ENCODE measurements at places on chromosomes 13 and 19.

GRCh38 chr13:40492511-40492910 lies 173.9 kb downstream of the FOXO1 start:
- no peak for DNase-seq

DNA sequence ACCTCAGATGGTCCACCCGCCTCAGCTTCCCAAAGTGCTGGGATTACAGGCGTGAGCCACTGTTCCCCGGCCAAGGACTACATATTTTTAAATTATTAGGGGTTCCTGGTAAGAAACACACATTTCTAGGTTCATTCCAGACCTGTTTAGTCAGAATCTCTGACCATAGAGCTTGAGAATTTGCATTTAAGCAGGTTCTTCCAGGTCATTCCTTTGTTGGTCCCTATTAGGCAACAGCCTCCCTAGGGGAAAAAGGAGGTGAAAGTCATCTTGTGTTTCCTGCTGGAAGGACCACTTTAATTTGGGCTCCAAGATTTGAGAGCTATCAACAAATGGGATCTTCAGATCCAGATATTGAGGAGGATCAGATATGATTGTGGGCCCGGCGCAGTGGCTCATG lies 16.3 kb downstream of the S1PR2 start:
- no peak for DNase-seq

GRCh38 chr19:33403973-33404304 lies 30.4 kb downstream of the CEBPG start:
- no peak for DNase-seq

DNA sequence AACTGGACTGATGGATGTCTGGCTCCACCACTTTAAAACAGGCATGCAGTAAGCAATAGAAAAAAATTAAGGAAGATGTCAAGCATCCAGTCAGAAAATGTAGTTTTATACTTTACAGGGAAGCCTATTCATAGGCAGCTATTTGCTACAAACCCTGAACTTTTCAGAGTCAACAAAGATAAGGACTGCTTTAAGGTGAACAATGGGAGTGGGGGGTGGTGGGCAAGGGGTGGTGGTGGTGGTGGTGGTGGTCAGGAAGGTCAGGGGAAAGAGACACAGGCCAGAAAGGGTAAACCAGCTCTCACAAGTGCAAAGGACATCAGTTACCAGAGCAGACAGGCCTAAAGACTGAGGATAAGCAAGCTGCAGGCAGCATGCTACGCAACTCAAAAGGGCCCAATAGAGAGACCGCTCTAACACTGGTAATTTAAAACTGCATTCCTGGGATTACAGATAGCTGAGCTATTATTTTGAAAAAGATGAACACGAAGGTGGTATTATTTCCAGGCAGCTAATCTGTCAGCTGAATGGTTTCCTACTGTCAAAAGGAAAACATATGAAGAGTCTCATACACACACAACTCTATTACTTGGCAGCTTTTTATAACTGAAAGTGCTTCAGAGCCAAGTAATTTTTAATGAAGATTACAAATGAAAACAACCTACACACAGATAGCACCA lies 14.8 kb downstream of the BRD4 start:
- DNase-seq = no peak

DNA sequence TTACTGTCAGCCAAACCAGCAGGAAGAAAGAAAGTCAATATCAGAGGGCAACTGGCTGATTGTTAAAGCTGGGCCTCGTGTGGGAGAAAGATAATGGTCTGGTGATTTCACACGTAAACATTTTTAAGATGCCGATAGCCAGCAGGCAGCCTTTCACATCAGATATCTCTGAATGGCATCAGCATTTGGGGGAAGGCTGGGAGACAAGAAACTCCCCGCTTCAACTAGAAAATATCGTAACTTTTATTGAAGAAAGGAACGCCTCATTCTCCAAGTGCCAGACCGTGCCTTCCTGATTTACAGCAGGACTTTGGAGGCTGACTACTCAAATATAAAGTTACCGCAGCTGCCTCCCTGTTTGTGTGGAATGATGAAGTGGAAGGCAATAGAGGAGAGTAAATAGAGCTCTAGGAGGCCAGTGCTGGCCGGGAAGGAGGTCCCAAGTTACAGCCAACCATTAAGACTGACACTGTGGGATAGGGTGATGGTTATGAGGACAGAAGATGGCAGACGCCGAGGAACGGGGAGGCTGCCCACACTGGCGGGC lies 284.3 kb upstream of the MAB21L1 start:
- no peak for DNase-seq

- DNase-seq = no peak
Observed at GRCh38 chr19:40571831-40572495, 4.7 kb upstream of the SHKBP1 start.

GRCh38 chr13:71214821-71215220 lies 652.2 kb downstream of the DACH1 start:
- no peak for DNase-seq

DNA sequence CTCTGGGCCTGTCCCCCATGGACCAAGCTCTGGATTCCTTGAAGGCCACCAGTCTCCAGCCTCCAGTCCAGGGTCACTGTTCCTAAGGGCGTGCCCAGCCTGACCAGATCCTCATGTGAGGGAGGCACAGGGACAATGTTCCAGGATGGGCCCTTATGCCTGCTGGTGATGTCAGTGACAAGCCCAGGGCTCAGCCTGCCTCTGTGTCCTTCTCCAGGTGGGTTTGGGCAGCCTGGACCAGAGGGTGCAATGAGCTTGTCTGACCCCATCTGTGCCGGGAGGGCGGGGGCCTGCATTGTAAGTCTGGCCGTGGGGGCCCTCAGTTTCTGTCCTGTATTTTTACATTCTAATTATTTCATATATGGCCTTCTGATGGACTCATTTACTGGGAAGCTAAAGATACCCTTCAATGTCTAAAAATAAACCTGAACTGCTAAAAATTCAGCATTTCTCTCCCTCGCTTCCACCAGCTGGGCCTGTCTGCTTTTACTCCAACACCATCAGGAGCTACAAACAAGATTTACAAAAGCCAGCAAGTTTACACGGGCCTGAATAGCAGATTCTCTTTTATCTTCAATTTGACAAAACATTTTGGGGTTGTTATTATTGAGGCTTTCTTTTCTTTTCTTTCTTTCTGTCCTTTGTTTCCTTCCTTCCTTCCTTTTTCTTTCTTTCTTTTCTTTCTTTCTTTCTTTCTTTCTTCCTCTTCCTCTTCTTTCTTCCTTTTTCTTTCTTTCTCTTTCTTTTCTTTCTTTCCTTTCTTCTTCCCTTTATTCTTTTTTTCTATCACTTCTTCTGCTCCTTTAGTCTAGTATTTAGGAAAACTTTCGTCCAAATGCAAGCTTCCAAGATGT lies 34.2 kb upstream of the C19orf12 start:
- DNase-seq = no peak

DNA sequence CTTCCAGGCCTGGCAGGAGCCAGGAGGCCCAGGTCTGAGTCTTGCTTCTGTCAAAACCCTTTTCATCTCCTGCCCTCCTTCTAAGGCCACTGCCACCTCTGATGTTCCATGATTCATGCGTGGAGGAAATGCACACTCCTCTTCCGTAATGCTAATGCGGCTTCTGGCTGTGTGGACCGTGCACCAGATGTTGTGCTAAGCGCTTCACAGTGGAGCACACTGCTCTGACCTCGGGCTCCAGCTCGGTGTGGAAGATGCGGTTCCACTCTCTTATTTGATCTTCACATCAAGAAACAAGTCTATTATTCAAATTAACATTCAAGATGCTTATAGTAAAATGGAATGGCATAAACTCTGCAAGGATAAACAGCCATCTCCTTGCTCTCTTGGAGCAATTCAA lies 629.2 kb downstream of the UQCRFS1 start:
- no peak for DNase-seq

- DNase-seq = no peak
Observed at GRCh38 chr19:6475321-6476108, 6.1 kb downstream of the DENND1C start.

DNA sequence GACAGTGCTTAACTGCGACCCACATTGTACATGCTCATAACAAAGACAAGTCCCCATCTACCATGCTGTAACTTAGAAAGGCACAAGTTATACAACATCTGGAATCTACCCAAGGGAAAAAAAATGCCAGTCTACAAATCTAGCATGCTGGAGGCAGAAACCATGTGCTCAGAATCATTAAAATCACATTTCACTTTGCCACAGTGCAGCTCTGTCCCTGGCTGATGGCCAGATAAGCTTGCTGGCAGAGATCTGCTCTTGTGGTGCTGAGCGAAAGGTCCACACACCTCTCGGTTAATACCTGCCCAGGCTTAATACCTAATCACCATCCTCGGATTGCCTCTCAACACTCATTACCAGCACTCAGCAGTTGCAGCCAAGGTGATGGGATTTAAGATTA lies 74.1 kb upstream of the UQCRFS1 start:
- no peak for DNase-seq

DNA sequence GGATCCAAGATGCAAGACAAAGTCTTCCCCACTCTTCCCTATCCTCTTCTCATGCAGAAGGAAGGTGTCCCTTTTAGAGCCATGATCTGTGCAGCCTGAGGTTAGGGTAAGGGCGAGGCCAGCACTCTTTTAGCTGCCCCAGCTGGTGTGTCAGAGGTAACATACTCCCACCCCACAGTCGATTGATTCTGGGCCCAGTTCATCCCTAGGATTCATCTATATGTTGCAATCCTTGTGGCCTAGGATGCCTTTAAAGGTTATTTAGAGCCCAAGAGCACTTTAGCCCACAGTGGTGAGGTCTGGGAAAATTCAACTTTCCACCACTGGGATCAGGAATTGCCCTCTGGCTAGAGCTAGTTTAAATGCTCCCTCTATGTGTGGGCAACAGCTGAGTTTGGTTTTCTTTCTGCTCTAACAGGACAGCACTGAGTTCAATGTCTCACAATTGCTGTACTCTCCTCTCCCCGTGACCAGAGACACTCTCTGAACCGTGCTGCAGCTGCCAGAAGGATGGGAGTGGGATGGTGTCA lies 201.3 kb upstream of the SERP2 start:
- no peak for DNase-seq
